Muscle of back (tissue), 13 donors: ENCODE measurements at places on chromosomes 5 and 9.

- DNase-seq, result no peak
Measured at GRCh38 chr5:168844922-168845296, 265.7 kb upstream of the PANK3 start.

- DNase-seq, result no peak
Measured at GRCh38 chr9:135501261-135502167, 1.0 kb downstream of the MRPS2 start.

- DNase-seq, result no peak
Measured at GRCh38 chr9:124450241-124450924, at the start of gene ADGRD2. ADGRD2 (plus strand) TSS chr9:124450451; CDS start chr9:124451667, 1,216 bp downstream.

DNA sequence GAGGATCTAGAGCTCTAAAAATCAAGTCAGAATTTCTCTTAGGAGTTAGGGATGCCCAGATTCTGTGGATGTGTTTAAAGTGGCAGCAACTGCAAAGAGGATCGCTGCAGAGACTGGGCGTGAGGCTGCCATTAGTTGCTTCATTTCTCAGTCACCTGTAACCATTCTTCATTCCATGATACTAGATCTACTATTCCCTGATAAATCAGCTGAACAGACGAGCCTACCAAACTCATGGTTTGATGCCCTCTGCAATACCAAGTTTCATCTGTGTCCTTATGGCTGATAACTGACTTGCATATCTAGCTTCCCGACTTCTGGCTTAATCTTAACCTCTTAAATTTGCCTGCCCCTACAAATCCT is 33.3 kb downstream of the UBE2R2 start:
- no peak for DNase-seq

DNA sequence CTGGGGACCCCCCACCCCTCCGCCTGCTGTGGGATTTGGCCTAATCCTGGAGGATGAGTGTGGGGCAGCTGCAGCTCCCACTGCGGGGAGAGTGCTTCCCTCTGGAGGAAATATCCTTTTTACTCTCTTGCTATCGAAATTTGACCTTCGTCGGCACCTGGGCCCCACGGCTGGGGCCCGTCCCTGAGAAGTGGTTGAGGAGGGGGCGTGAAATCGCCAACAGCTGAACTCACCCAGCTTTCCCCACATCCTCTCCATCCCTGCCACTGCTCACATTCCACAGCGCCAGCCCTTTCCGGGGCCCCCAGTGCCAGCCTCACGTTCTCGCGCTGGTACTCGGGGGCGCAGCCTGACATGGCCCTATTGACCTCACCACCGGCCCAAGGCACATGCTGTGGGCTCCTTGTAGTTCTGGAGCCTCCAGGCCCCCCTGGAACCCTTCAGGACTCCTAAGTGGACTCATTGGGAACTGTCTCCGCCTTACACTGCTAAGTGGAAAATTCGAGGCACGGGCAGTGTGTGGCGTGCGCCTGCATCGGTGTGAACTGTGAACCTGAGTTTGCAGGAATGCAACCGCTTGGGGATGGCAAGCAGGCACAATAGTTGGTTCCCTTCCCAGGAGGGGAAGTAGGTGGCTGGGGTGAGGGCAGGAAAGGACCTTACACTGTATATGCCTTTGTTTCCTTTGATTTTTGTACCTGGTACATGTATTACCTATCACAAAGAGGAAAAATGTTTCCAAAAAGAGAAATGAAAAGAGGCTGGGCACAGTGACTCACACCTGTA is 19.2 kb downstream of the FGFR4 start:
- no peak for DNase-seq

DNA sequence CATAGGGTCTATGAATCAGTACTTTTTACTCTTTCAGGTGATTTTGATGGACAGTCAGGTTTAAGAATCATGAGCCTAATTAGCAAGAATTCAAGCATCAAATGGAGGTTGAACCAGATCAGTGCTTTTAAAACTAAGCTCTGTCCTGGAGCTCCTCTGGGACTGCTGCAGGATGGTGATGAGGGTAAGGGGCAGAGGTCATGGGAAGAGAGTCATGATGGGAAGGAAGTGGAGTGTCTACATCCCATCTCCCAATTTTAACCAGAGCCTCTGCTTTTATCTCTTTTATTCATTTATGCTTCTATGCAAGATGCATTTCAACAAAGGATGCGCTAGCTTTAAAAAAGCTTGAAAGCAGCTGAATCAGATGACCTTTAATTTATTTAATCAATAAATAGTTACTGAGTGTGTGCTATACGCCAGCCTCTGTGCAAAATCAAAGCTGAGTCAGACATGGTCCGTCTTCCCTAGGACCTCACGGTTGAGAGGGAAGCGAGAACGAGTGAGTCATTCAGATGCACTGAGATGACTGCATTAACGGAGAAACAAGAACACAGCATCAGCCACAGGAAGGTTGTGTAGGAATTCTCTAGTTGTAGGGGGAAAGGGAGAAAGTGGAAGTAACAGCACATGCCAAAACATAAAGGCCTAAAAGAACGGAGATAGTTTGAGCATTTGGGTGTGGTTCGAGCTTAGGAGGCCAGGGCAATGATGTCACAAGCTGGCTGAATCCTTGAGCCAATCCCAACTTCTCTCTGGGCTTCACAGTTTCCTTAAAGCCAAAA is 441.6 kb upstream of the BRINP1 start:
- DNase-seq, result peak; percentile 9

GRCh38 chr9:20552874-20553557 is 69.3 kb downstream of the MLLT3 start:
- DNase-seq, result no peak

GRCh38 chr5:11496137-11496719 is 408.0 kb downstream of the CTNND2 start:
- DNase-seq, result no peak
